Caco-2 (cell line): ENCODE measurements at places on chromosomes 1 and 21.

DNA sequence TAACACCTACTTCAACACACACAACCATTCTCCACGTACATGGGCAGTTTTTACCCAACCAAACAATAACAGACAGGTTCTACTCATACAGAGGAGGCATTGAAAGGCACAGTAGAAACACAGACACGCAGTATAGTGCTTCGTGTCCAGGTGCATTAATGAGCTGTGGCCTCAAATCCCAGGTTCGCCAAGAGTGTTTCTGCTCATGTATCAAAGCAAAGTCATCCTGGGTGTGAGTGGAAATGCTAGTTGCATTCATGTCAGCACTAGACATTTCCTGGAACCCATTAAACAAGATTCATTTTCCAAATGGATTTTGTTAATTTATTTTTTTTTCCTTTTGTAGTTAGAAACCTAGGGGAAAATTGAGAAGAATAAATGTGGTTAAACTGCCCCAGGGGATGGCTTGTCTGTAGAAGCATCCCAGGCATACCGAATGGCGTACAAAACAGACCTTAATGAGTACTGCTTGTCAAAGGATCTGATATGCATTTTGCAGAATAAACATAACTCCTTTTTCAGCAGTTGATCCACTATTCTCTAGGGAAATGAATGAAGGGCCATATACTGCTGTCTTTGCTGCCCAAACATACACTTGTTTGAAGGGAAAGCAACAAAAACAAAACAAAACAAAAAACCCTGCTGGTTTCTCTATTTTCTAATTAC is 298.6 kb upstream of the ST6GALNAC5 start:
- H3K4me1 ChIP-seq, result no peaks in the 10 kb centered on the region
- no peaks in the 10 kb centered on the region for H3K36me3 ChIP-seq
- H3K4me3 ChIP-seq, result no peak overlapping the region
- no peak for DNase-seq

DNA sequence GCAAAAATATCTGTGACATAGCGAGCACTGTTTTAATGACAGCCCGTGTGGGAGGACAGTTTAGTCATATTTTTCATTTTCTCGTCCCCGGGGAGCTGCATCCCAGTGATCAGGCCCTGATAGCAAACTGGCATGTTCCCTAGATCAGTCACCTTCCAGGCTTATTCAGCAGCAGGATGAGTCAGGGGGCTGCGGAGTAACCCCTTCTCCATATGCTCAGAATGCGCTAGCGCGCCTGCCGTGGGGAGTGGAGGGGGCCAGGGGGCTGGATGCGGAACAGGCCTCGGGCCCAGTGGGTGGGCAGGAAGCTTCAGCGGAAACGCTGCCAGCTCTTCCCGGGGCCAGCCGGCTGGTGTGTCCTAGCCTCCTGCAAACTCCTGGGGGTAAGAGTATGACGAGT is 94.0 kb downstream of the KCND3 start:
- H3K4me3 ChIP-seq, result no peak overlapping the region
- no peak overlapping the region for H3K27ac ChIP-seq
- no peaks in the 10 kb centered on the region for H3K4me1 ChIP-seq
- no peaks in the 10 kb centered on the region for H3K27me3 ChIP-seq

DNA sequence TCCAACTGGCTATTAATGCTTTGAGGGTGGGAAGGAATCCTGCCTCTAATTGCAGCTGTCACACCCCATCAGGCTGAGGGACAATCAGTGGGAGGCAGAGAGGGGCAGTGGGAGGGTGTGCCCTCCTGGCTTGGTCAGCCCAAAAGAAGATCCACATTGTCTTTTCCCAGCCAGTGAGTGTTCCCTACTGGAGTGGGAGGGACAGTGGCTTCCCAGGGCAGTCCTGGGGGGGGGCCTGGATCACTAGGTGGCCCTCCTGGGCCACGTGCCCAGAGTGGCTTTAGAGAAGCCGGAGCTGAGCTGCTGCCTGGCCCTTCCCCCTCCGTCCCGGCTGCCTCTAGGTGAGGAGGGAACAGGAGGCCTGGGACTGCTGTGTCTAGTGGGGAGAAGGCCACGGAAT is 14.0 kb downstream of the INKA2 start:
- no peak overlapping the region for H3K4me3 ChIP-seq
- no peak for DNase-seq
- no peaks in the 10 kb centered on the region for H3K36me3 ChIP-seq
- no peaks in the 10 kb centered on the region for H3K27me3 ChIP-seq

GRCh38 chr21:39612233-39613040 is at the start of gene B3GALT5:
B3GALT5 (plus strand) TSS chr21:39612940; CDS start chr21:39660560, 47,620 bp downstream.
- peaks cover 2% of the 10 kb centered on the region; the same call in 1 of the 2 replicates for H3K27me3 ChIP-seq
- peak; percentile 49 for DNase-seq
- no peak within 1 kb of the TSS for H3K27ac ChIP-seq
- peaks cover 19% of the 10 kb centered on the region for H3K4me1 ChIP-seq

- no peak overlapping the region for H3K4me3 ChIP-seq
- H3K27me3 ChIP-seq, result no peaks in the 10 kb centered on the region
- H3K27ac ChIP-seq, result no peak overlapping the region
- no peaks in the 10 kb centered on the region for H3K4me1 ChIP-seq
- no peak for DNase-seq
- no peaks in the 10 kb centered on the region for H3K36me3 ChIP-seq
Observed at GRCh38 chr1:84988588-84988987, 8.3 kb downstream of the MCOLN2 start.

DNA sequence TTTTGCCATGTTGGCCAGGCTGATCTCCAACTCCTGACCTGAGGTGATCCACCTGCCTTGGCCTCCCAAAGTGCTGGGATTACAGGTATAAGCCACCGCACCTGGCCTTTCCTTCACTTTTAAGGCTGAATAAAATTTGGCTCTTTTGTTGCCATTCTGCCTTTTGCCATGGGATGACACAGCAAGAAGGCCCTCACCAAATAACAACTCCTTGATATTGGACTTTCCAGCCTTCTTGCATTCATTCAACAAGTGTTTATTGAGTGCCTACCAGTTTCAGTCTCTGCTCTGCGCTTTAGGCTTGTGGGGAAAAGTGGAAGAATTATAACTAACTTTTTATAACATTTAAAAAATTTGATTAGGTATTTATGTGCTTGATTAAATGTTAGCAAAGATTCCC is 1.9 kb upstream of the NVL start:
- H3K4me3 ChIP-seq, result no peak overlapping the region
- no peaks in the 10 kb centered on the region for H3K27me3 ChIP-seq
- H3K27ac ChIP-seq, result no peak overlapping the region
- no peaks in the 10 kb centered on the region for H3K36me3 ChIP-seq
- no peak for DNase-seq

GRCh38 chr1:23524716-23525401 is 6.2 kb downstream of the E2F2 start:
- no peaks in the 10 kb centered on the region for H3K27me3 ChIP-seq
- no peak overlapping the region for H3K4me3 ChIP-seq
- DNase-seq, result no peak
- H3K36me3 ChIP-seq, result no peaks in the 10 kb centered on the region; the same call in 1 of the 2 replicates
- H3K27ac ChIP-seq, result no peak overlapping the region
- H3K4me1 ChIP-seq, result peaks cover 4% of the 10 kb centered on the region; the same call in 1 of the 2 replicates

- H3K27me3 ChIP-seq, result no peaks in the 10 kb centered on the region; the same call in 1 of the 2 replicates
- no peak overlapping the region for H3K4me3 ChIP-seq
- H3K36me3 ChIP-seq, result no peaks in the 10 kb centered on the region
Observed at GRCh38 chr1:89167590-89168230, 8.1 kb downstream of the GBP7 start.

DNA sequence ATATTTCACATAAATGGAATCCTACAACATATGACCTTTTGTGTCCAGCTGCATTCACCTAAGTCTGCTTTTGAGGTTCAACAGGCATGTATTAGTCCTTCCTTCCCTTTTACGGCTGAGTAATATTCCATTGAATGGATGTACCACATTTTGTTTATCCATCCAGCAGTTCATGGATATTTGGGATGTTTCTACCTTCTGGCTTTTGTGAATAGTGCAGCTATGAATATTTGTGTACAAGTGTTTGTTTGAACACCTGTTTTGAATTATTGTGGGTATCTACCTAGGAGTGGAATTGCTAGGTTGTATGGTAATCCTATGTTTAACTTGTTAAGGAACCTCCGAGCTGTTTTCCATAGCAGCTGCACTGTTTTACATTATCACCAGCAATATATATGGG is 62.3 kb upstream of the DESI2 start:
- no peaks in the 10 kb centered on the region for H3K36me3 ChIP-seq
- no peaks in the 10 kb centered on the region for H3K27me3 ChIP-seq
- H3K4me1 ChIP-seq, result no peaks in the 10 kb centered on the region
- no peak overlapping the region for H3K4me3 ChIP-seq

DNA sequence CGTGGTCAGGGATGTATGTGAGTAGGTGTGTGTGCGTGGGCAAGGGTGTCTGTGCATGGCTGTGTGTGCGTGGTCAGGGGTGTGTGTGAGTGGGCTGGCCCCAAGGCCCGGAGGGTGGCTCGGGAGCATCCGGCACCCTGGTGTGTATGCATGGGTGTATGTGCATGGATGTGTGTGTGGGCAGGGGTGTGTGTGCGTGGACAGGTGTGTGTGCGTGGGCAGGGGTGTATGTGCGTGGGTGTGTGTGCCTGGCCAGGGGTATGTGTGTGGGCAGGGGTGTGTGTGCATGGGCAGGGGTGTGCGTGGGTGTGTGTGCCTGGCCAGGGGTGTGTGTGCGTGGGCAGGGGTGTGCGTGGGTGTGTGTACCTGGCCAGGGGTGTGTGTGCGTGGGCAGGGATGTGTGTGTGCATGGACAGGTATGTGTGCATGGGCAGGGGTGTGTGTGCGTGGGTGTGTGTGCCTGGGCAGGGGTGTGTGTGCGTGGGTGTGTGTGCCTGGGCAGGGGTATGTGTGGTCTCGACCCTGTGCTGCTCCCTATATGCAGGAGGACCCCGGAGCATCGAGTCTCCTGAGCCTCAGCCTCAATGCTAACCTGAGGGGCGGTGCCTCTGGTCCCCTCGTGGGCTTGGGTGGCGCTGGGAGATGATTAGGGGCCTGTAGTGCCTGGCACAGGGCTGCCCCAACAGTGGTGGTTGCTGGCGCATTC is 16.3 kb downstream of the ARHGEF16 start:
- no peaks in the 10 kb centered on the region; the same call in 1 of the 2 replicates for H3K36me3 ChIP-seq
- no peak overlapping the region for H3K4me3 ChIP-seq
- H3K27me3 ChIP-seq, result no peaks in the 10 kb centered on the region
- peaks cover 18% of the 10 kb centered on the region for H3K4me1 ChIP-seq
- H3K27ac ChIP-seq, result peak overlapping the region; percentile 95

GRCh38 chr1:203410182-203410900 is 59.4 kb upstream of the FMOD start:
- H3K27ac ChIP-seq, result no peak overlapping the region
- H3K36me3 ChIP-seq, result no peaks in the 10 kb centered on the region
- no peak overlapping the region for H3K4me3 ChIP-seq
- H3K4me1 ChIP-seq, result no peaks in the 10 kb centered on the region

GRCh38 chr1:8945568-8945967 is at the start of gene CA6:
CA6 (plus strand) TSS chr1:8945868; CDS start chr1:8945887, 19 bp downstream.
- DNase-seq, result no peak
- H3K36me3 ChIP-seq, result no peaks in the 10 kb centered on the region
- H3K4me1 ChIP-seq, result no peaks in the 10 kb centered on the region
- H3K4me3 ChIP-seq, result no peak within 1 kb of the TSS

GRCh38 chr1:30603081-30603858 is 120.1 kb downstream of the MATN1 start:
- H3K4me1 ChIP-seq, result no peaks in the 10 kb centered on the region
- no peaks in the 10 kb centered on the region for H3K27me3 ChIP-seq
- no peak overlapping the region for H3K27ac ChIP-seq

GRCh38 chr1:220967911-220968310 is 88.7 kb downstream of the HLX start:
- no peak for DNase-seq
- no peaks in the 10 kb centered on the region for H3K4me1 ChIP-seq
- no peak overlapping the region for H3K27ac ChIP-seq
- H3K36me3 ChIP-seq, result no peaks in the 10 kb centered on the region

GRCh38 chr1:234731569-234732085 is 121.6 kb upstream of the IRF2BP2 start:
- peaks cover 35% of the 10 kb centered on the region for H3K4me1 ChIP-seq
- no peaks in the 10 kb centered on the region for H3K27me3 ChIP-seq
- peak overlapping the region; percentile 60 for H3K27ac ChIP-seq
- DNase-seq, result no peak
- H3K4me3 ChIP-seq, result no peak overlapping the region
- no peaks in the 10 kb centered on the region for H3K36me3 ChIP-seq

- no peak overlapping the region for H3K27ac ChIP-seq
- DNase-seq, result peak; percentile 76
- no peaks in the 10 kb centered on the region for H3K27me3 ChIP-seq
Observed at GRCh38 chr1:212930986-212931678, 19.2 kb upstream of the VASH2 start.

DNA sequence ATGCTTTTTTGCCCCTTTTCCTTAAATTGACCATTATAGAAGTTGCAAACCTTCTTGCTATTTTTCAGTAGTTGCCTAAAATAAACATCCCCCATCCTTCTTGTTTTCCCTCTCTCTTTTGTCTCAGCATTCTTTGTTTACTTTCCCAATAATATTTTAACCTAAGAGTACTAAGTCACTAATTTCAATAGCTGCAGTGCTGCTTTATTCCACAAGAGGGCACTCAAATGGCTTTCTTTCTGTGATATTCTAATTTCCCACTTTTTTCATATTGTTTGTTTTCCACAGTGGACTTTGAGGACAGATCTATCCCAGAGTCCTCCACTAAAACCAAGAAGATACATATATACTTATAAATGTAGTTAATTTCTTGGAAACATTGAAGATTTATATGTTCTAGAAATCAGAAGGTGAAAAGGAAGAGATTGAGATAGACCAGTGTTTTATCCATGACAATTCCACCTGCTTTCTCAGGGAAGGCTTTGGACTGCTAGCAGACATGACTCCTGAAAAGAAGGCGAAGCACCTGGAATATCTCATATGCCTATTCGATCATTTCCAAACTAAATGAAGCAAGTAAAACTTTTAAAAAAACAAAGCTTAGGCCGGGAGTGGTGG is 104.8 kb upstream of the GRIK1 start:
- peak; percentile 29 for DNase-seq
- no peaks in the 10 kb centered on the region for H3K4me1 ChIP-seq
- no peaks in the 10 kb centered on the region for H3K27me3 ChIP-seq
- no peak overlapping the region for H3K4me3 ChIP-seq

- H3K4me3 ChIP-seq, result no peak overlapping the region
- H3K4me1 ChIP-seq, result no peaks in the 10 kb centered on the region
- no peaks in the 10 kb centered on the region for H3K36me3 ChIP-seq
- H3K27ac ChIP-seq, result no peak overlapping the region
- H3K27me3 ChIP-seq, result no peaks in the 10 kb centered on the region
- no peak for DNase-seq
Observed at GRCh38 chr1:3581296-3582036, 29.8 kb downstream of the MEGF6 start.

- H3K36me3 ChIP-seq, result no peaks in the 10 kb centered on the region
- H3K27me3 ChIP-seq, result no peaks in the 10 kb centered on the region
- peak overlapping the region; percentile 86 for H3K27ac ChIP-seq
Observed at GRCh38 chr1:153519242-153519641, 16.5 kb downstream of the S100A6 start.

GRCh38 chr1:197965132-197965840 is 48.1 kb downstream of the LHX9 start:
- H3K27ac ChIP-seq, result no peak overlapping the region
- no peak overlapping the region for H3K4me3 ChIP-seq
- H3K4me1 ChIP-seq, result peaks cover 12% of the 10 kb centered on the region
- no peaks in the 10 kb centered on the region for H3K36me3 ChIP-seq
- DNase-seq, result no peak

- H3K4me3 ChIP-seq, result peak overlapping the region; percentile 67
- peak overlapping the region; percentile 85 for H3K27ac ChIP-seq
- H3K27me3 ChIP-seq, result no peaks in the 10 kb centered on the region
- H3K36me3 ChIP-seq, result no peaks in the 10 kb centered on the region
- H3K4me1 ChIP-seq, result peaks cover 14% of the 10 kb centered on the region
Observed at GRCh38 chr1:38991638-38992411, 749 bp downstream of the AKIRIN1 start.
